Hematopoietic multipotent progenitor cell treated with erythropoietin and hydrocortisone succinate and interleukin-3 and kit ligand, for 17 days (in vitro differentiated cells): ENCODE measurements at places on chromosomes 1 and 21.

DNA sequence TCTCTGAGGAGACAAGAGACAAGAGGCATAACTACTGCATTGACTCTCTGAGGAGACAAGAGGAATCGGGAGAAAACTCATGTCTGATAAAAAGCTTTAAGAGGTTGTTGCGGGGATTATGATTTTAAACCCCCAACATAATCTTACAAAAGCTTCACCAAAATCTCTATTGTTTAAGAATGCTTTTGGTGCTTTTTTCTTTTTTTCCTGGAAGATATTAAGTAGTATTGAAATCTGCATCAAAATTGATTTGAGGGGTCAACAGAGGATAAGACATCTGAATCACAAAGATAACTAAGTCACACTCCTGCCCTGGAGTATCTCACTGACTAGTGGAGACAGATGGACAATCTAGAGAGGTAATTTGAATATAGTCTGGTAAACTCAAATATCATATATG lies 115.6 kb upstream of the MROH9 start:
- no peak for DNase-seq

DNA sequence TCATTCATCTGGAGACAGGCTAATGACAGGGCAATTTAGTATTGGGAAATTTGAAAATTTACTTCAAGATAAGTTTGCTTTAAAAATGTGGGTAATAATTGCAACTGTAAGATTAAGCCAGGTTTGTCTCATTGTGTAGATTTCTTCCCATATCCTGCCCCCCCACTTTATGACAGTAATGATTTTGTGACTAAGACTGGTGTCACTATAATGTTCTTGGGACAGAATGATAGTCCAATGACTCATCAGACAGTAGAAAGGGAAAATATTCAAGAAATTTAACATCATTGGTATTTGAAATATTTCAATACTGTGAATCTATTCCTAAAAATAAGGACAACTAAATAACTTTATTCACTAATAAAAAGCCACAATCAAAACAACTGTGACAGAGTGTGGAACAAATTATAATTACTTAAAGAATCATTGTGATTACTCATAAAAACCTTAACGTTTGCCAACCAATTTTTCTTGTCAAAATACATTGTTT lies 36.7 kb downstream of the FH start:
- no peak for DNase-seq

- DNase-seq = no peak
Measured at GRCh38 chr1:226524547-226524946, 24.0 kb upstream of the STUM start.

- DNase-seq = no peak
Measured at GRCh38 chr1:67304023-67304422, 3.6 kb upstream of the IL12RB2 start.

DNA sequence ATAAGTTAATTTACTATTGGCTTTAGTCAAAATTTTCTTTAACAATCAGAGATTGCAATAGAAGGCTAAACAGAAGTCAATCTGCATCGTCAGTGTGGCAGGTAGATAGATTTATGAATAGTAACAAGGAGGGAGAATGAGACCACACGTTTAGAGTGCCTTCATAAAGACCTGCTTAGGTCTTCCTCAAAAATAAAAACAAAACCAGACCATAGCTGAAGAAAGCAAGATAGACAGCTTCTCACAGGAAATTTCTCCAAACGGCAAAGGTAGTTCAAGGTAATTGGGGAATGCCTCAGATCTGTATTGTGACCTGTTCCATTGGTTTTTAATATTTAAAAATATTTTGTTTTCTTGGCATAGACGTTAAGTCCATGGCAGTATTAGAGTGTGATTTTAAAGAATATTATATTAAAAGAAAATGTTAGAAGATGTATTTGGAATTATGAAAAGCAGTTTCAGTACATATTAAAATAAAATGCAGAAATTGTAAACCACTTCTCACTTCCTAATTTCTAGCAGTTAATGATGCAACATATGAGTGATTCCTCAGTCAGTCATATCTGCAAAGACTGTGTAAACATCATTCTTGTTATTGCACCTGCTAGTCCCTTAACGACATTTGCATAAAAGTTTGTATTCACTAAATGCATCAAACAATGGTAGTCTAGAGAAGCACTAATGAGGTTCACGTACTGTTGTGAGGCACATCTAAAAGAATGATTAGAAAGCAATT lies 278.0 kb downstream of the HLX start:
- DNase-seq = no peak

- no peak for DNase-seq
Measured at GRCh38 chr1:96080925-96081324, 640.7 kb upstream of the PTBP2 start.

GRCh38 chr1:54564312-54565112 lies 16.5 kb downstream of the ACOT11 start:
- DNase-seq = no peak

DNA sequence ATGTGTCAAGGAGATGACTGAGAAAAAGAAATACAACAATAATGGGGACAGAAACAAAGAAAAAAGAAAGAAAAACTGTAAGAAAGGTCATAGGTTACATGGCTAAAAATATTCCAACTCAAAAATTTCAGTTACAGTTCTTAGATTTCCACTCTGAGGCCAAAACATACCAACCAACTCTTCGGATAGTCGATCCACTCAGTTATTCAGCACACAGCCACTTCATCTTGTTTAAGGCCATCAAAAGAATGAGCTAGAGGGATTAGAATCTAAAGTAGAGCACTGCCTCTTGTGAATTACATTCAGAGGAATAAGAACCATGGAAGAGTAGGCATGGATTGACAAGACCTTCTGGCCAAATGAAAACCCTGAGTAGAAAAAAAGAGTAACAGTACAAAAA lies 277.0 kb downstream of the MRPL39 start:
- no peak for DNase-seq

- DNase-seq = no peak
Measured at GRCh38 chr1:224245188-224245587, 62.1 kb downstream of the DEGS1 start.

- DNase-seq = peak; percentile 66
Measured at GRCh38 chr1:116360429-116361173, 12.4 kb upstream of the ATP1A1 start.

- DNase-seq = no peak
Measured at GRCh38 chr1:164982545-164982944, 374.0 kb downstream of the LMX1A start.

DNA sequence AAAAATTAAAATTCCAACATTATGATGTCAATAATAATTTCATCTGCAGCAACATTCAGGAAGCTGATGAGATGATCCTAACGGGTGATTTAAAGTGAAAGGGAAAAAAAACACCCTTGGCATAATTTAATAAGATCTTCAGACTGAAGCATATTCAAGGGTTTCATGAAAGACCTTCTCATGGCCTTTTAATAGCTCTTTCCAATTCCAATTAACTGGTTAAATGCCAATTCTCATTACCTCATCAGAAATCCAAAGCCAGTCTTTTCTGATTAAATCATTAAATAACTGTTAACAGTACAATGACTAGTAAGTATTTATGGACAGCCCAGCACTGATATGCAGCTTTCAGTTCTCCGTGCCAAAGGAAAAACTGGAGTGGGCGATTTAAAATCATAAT lies 407.5 kb downstream of the SMYD3 start:
- DNase-seq = no peak

GRCh38 chr1:214419650-214420049 lies 131.8 kb downstream of the PTPN14 start:
- peak; percentile 74 for DNase-seq

DNA sequence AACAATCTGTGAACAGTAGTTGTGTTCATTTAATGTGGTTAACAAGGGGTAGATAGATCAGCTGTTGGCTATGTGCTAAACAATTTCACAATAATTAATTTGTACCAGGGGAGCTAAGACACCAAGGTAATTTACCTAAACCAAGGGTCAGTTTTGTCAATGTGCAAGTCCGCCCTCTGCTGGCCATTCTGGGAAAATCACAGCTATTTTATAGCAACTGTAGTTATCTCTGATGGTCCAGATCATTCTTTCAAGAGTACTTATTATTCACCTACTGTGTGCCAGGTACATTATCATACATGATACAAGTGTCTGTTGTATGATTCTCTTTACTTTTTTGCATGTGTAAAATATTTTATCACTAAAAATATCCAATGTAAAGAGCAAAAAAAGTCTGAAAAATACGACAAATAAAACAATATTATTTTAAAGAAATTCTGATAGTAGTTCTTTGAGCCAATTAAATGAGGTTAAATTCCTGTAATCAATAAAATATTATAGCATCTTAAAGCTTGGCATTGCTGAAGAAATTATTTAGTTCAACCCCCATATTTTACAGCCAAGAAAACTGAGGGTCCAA lies 312.3 kb upstream of the FAM78B start:
- peak; percentile 56 for DNase-seq

- DNase-seq = no peak
Measured at GRCh38 chr1:26704629-26705028, 8.8 kb downstream of the ARID1A start.

GRCh38 chr1:57546549-57547330 lies 122.9 kb upstream of the DAB1 start:
- DNase-seq = no peak

- DNase-seq = no peak
Measured at GRCh38 chr1:44505210-44505993, 100.3 kb downstream of the RNF220 start.

DNA sequence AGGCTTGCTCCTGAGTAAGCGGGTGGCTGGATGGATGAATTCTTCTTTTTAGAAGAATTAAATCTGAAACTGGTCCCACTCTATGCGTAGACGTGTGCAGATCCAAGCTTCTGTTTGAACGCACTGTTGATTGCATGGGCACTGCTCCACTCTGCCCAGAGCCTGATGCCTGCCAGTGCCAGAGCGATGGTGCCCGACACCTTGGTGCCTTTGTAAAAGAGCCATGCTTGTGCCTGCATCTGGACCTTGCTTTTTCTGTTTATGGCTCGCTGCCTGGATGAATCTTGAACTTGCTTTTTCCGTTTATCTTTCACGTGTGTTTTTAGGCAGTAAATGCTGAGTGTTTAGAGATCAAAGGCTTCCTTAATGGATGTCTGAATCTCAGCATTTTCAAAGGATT lies 15.0 kb upstream of the PWP2 start:
- DNase-seq = no peak

- no peak for DNase-seq
Measured at GRCh38 chr1:8397511-8397910, 79.6 kb downstream of the SLC45A1 start.

- no peak for DNase-seq
Measured at GRCh38 chr1:25737130-25737529, 62.9 kb upstream of the SELENON start.

DNA sequence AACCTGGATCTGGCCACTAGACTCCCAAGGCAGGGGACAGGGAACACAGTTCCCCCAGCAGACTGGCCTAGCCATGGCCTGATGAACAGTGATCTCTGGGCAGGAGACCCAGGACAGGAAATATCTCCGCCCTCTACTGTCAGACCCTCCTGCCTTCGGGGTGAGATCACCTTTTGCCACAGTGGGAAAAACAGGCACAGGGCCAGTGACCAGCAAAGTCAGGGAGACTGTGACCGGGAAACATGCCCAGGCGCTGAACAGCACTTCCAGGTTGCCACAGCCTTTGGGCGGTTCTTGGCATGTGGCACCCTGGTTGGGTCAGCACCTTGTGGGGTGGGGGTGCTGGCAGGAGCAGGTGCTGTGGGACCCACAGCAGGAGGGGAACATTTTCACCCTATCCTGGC lies 8.9 kb upstream of the ZNF669 start:
- DNase-seq = no peak

DNA sequence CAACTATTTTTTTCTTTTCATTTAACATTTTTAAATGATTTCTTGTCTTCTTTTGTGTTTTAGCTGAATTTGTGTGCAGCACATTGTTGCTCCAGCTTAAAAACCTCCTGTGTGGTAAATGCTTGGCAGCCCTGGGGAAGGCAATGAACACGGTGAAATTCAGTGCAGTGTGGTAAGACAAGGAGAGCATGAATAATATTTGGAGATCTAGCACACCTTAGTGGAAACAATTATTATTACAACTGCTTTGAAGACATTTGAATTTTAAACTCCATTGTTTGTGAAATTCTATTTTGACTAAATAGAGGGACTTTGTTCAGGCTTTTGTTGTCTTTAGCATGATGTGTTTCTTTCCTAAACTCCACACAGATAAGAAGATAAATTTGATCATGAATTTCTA lies 242.6 kb upstream of the CXADR start:
- no peak for DNase-seq

DNA sequence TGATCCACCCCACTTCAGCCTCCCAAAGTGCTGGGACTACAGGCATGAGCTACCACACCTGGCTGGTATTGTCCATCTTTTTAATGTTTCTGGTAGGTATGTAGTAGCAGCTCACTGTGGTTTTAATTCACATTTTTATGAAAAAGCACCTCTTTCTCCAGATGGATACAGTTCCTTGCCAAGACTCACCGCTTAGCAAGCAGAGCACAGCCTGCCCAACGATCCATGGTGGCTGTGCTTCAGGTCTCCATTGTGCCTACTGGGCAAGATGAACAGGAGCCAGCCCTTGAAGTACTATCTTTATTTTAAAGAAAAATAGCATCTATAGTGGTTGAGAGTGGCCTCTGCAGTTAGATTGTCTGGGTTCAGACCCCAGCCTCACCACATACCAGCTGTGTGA lies 37.6 kb upstream of the GRHL3 start:
- no peak for DNase-seq
